ENCODE measurements at places on chromosomes 3 and 15.

DNA sequence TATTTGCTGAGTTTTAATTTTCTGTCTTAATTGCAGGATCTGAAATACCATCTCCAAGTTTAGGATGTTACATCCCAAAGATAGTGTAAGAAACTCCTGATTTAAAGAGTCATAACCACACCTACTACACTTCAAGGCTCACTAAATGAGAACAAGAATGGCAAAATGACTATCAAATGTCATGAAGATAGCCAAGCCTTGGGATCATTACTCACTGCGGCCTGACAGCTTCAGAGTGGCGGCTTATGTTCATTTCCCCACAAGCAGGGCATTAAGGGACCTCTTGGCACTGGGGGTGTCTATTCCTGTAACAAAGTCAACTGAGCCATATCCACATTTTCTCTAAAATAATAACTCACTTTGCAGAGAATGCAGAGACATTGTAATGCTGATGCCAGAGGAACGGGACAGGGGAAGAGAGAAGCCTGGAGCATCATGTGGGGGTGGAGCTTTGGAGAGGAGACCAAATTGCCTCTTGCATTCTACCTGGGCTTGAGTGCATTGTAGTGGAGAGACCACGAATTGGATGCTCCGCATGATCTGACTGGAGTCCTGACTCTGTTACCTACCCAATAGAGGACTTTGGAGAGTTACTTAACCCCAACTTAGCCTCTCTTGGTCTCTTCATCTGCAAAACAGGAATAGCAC, 219.2 kb downstream of the OPA1 start:
- DNase-seq: no peak

DNA sequence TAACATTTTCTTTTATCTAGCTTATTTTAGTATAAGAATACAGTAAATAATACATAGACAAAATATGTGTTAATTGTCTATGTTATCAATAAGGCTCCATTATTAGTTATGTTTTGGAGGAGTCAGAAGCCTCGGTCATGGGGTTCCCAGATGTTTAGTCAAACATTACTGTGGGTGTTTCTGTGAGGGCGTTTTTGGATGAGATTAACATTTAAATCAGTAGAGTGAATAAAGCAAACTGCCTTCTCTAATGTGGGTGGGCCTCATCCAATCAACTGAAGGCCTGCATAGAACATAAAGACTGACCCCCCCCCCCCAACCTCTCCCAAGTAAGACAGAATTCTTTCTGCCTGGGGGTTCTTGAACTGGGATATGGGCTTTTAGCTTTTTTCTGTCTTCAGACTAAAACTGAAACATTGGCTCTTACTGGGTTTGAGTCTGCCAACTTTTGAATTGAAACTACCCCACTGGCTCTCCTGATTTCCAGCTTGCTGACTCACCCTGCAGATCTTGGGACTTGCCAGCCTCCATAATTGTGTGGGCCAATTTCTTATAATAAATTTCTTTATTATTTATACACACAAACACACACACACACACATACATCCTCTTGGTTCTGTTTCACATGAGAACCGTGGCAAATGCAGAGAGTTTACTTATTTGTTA, 192.0 kb downstream of the TPRG1 start:
- no peak for DNase-seq

DNA sequence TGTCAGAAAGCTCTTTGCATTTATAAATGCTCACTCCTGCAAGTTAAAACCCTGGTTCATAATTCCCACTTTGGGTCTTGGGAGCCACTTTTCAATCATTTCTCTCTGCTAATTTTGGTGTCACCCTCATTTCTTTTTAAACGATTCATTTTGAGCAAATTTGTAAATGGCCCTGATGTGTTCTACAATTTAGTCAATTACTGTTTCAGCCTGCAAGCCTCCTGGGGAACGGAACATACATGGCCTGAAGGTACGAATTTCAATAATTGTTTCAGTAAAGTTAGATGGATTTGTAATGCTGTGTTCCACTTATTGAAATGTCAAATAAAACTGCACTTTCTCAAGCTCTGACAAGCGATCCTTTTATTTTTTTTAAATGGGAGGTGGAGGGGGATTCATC, 43.2 kb downstream of the MAP2K5 start:
- DNase-seq: no peak

GRCh38 chr15:70240820-70241430, 143.2 kb upstream of the TLE3 start:
- DNase-seq: no peak

GRCh38 chr15:77837649-77838025, 204.9 kb upstream of the LINGO1 start:
- DNase-seq: no peak

DNA sequence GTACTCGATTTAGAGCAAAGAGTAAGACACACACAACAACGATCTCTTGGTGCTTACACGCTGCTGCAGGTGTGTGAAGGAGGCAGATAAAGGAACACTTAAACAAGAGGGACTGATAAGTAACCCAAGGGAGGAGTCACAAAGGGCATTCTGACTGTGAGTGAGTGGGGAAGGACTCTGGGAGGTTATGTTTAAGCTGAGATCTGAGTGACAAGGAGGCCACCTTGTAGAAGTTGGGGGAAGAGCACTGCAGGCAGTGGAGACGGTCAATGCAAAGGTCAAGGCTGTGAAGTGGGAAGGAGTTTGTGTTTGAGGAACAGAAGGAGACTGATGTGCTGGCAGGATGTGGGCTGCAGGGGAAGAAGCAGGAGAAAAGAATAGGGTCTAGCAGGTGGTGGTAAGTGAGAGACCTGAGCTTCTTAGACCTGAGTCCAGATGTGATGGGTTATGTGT, 63.1 kb downstream of the LPP start:
- DNase-seq: no peak

DNA sequence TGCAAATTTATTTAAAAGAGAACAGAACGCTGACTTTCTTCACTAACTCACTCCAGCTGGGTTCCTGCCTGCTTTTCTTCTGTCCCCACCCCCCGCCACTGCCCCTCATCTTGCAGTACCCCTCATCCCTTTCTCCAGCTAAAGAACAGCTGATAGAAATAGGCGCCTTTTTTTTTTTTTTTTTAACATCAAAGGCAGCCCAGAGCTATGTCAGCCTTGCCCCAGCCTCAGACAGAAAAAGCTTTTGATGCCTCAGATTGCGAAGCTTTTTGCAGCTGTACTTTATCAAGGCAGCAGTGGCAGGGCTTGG, 1.8 kb downstream of the CADPS start:
- no peak for DNase-seq

DNA sequence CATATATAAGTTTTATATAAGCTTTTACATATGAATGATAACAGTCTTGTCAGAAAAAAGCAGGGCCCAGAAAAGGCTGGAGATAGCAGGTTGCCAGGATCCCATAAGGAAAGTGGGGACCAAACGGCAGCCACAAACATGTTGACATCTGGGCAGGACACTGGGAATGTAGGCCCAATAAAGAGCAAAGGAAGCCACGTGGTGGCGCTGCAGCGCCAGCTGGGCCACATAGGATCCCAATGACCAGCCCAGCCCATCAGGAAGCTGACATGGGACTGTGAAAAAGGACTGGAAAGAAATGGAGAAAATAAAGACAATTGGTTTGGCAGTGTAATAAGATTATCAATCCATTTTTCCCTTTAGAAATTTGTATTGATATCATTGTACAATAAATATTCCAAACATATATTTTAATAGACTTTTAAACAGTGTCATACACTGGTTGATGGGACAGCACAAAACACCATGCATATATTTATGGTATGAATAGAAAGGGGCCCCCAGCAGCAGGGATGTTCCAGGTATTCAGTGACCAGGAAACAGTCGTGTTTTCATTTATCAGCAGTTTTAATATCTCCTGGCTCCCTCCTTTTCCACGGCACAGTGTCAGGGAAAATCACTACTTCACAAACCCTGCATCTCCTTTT, 89.0 kb upstream of the STRIT1 start:
- DNase-seq: peak; percentile 13

- DNase-seq: no peak
Measured at GRCh38 chr3:40869013-40869412, 330.3 kb upstream of the CTNNB1 start.

DNA sequence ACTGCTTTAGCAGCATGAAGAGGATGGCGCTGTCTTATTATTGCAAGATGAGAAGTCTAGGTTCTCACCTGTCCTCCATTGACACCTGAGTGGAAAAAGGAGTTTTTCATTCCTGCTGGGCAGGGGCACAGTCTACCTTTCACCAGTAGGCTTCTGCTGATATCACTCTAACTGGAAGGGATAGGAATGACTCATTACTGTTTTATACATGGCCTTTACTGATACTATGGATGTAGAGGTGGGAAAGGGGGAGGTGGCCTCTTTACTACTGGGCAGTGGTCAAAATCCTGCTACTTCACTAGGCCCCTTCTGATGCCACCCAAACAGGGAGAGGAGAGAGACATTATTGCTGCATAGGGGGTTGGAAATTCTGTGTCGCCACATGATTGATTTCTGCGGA, 97.8 kb downstream of the BBX start:
- DNase-seq: no peak

GRCh38 chr3:47010111-47010712, 30.7 kb downstream of the NBEAL2 start:
- no peak for DNase-seq

GRCh38 chr15:39581242-39581792, 438 bp downstream of the THBS1 start:
- DNase-seq: no peak

DNA sequence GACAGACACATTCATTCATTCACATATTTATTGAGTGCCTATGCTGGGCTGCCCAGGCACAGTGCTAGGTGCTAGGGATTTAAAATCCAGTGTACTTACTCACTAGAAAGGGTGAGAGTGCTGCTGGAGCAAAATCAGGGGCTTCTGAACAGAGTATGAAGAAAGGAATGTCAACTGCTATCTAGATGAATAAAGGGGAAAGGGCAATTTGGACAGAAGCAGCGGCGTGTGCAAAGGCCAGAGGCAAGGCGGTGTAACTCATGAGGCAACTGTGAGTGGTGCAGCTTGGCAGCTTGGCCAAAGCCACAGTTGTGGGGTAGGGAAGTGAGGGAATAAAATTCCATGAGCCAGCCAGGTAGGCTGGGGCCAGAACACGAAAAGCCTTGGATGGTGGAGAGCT, 76.7 kb downstream of the RAD18 start:
- DNase-seq: no peak

DNA sequence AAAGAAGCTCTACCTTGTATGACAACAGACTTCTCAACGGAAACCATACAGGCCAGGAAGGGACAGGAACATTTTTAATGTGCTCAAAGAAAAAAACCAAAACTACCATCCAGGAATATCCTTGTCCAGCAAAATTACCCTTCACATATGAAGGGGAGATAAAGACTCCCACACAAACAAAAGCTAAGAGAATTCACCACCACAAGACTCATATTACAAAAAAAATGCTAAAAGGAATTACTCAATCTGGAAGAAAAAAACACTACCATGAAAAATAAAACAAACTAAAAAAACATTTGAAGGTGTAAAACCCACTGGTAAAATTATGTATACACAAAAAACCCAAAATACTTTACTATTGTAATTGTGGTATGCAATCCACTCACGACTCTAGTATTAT, 57.2 kb downstream of the DLG1 start:
- DNase-seq: no peak

GRCh38 chr3:197398286-197398878, 100.0 kb upstream of the DLG1 start:
- DNase-seq: peak; percentile 18

DNA sequence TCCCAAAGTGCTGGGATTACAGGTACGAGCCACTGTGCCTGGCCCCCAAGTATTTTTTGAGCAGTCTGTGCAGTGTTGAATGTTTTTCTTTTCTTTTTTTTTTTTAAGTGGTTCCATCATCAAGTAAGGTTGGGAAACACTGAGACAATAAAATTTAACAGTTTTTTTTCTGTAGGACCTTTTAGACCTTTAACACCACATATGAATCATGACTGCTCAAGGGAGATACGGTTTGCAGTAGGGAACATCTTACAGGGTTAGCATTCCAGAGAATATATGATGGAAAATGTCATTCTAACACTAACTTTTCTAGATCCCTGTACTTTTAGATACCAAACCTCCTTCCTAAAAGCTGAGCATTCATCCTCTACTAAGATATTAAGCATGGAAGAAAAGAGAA, 41.7 kb downstream of the SNX4 start:
- no peak for DNase-seq

DNA sequence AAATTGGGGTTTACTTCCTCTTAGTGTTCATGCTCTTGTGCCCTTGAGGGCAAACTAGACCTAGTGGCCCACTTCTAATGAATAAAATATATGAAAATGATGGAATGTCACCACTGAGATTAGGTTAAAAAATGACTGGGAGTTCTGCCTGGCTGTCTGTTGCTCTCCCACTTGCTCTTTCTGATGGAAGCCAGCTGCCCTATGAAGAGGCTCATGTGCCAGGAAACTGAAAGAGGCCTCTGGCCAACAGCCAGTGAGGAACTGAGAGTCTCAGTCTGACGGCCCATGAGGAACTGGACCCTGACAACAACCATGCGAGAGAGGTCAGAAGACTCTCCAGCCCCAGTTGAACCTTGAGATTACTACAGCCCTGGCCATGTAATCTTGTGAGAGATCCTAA, 107.1 kb upstream of the FHIT start:
- DNase-seq: no peak

DNA sequence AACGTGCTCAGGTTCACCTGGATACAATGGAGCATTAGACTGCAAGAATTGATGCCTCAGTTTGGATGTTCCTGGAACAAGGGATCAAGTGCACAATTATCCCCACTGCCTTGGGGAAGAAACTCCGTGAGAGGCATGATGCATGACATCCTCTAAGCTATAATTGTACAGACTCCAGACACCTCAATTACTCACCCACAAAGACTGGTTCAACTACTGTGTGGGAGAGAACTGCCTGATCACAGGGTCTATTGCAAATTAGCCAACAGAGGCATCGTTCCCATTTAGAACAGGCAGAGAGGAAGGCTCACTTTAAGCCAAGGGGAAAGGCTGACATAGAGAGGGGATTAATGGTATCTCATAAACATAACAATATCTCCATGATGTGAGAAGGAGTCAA, 43.5 kb downstream of the ARRDC4 start:
- no peak for DNase-seq

DNA sequence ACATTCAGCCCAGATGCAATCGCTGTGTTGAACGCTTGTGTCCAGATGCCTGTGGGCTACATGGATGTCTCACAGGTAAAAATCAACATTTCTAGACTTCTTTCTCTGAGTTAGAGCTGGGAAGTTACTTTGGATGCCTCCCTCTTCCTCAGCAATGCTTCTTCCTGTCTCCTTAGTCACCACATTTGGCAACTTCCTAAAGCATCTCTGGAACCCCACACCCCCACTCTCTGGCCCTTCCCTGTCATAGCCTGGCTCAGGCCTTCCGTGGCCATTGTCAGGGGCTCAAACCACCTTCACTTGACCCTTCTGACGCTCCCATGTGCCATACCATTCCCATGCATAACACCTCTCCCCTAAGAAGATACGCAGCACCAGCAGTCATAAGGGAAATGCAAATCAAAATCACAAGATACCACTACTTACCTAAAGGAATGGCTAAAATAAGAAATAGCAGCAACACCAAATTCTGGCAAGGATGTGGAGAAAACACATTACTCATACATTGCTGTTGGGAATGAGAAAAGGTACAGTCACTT, 21.6 kb upstream of the RGMA start:
- DNase-seq: no peak

All from activated CD4-positive, alpha-beta T cell treated with anti-CD3 and anti-CD28 coated beads, Interleukin-2, amount 50 U/mL, for 48 hours (primary cell).